Activated B cell treated with CpG ODN at 0.5 μM for 24 hours (primary cell): ENCODE measurements at places on chromosomes 5 and 9.

DNA sequence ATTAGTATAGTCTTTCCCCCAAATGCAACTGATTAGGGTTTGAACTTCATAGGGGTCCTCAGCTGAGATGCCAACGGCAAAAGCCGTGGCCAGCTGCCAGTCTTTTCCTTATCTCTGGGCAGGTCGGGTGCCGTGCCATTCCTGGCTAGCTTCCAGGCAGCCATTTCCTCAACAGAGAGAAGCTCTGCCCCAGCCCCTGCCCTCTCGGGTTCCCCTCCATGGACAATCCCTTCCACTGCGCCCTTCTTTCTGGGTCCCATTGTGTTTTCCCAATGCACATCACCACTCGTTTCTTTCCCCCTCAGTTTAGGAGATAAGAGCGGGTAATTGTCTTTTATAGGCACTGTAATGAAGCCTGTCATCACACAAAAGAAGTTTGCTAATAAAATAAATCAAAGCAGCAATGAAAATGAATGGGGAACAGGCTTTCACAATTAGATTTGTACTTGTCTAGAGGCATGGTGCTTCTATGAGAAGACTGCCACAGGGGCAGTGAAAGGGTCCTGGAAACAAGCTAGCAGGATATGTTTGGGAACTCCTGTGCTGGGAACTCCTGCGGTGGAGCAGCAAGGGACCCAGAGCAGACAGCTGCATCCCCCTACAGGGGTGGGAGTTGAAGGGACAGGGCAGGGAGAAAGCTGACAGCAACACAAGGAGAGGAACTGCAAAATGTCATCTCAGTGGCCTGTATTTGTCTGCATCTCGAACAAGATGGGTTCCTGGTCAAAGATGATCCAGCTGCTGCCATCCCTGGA, 48.0 kb upstream of the SAP30L start:
- no peak for DNase-seq

DNA sequence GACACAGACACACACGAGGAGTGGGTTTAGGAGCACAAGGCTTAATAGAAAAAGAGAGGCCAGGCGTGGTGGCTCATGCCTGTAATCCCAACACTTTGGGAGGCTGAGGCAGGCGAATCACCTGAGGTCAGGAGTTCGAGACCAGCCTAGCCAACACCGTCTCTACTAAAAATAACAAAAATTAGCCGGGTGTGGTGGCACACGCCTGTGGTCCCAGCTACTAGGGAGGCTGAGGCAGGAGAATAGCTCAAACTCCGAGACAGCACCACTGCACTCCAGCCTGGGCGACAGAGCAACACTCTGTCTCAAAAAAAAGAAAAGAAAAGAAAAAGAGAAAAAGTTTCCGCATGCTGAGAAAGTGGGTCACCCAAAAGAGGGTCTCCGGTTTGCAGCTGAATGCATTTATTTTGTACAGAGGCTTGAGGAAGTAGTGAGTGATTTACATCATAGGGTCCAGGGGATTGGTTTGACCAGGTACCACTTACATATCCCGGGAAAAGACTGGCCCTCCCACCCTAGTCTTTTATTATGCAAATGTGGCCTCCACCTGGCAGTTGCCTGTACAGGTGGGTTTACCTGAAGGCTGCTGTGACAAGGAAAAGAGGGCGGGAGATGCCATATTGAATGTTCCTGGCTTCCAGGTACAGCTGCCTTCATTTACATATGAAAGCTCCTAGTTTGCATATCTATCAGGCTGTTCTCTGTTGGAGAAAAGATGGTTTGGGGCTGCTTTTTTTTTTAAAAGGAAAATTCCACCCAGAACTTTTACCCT, 366.2 kb upstream of the GRAMD2B start:
- no peak for DNase-seq

DNA sequence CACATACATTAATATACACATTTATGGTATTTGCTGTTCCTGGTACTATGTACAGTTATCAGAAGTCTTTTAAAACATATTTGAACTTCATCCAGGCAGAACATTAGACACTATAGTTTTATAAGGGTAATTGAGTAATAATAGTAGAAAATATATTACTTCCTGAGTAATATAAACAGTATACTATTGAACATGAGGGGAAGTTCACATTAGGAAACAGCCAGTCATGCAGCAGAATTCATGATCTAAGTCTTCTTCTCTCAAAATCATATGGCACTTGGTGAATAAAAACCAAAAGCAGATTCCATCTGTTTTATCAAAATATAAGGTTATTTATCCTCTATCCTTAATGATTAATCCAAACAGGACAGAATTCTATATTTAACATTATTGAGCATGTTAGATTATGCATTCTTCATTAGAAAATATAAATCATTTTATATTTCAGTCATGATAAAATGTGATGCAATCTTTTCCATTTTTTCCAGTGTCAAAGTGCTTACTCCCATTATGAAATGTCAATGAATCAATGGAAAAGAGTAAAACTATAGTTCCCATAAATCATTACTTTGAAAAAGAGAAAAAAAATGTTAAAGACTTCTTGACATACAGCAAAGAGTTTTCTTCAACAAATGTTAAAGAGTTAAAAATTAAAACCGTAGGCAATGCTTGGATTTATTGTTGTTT, 584.3 kb upstream of the TUSC1 start:
- DNase-seq: no peak

DNA sequence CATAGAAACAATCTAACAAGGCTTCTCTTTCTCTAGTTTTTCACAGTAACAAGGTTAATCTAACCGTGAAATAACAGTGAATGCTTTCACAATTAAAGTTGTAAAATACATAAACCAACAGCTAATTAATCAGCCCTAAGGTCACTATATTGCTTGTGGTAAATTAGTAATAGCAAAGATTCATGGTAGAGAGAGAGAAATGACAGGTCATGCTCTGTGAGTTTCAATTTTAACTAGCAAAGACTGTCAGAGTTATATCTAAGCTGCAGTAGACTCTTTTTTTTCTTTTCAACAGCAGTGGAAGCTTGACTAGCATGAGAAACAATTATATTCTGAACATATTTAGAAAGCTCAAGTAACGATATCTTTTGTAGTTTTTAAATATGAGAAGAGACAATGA, 1068.0 kb downstream of the MAT2B start:
- no peak for DNase-seq

DNA sequence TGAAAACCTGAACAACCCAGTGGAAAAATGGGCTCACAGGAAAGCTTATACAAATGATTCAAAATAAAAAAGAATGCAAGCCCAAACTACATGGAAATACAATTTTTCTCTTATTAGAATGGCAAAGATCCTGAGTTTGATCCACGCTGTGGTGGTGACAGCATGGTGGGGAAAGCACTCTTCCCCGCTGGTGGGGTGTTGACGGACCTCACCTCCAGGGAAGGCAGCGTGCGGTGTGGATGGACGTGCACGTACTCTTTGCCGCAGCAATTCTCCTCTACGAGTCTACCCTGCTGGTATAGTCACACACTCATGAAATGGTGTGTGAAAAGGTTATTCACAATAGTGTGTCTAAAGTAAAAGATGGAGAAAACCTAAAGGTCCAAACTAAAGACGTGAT, 5.9 kb upstream of the ZFP62 start:
- DNase-seq: no peak

DNA sequence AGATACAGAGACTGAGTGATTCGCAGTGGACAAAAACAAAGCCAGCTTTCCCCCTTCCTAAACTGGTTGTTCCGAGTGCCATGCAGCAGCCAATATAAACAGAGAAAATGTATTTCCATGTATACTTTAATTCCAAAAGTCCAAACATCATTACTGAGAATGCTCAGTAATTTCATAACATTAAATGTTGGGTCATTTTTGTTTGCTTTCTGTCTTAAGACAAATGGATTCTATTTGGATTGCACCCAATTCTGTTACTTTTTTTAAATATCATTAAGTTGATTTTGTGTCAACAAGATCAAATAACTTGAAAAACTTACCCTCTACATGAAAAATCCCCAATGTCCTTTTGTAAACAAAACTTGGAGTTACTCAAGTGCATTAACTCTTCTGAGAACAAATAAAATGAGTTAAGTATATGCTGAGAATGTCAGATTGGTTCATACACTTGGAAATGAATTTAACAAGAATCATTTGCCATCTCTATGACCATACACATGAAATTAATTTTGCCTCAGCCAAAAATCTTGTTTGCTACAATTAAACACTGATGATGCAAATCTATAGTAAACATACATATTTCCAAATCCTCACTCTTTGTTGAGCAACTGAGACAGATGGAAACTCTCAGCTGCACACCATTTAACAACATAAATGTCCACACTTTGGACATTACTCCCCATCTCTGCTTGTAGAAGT, 19.4 kb downstream of the LURAP1L start:
- DNase-seq: no peak

GRCh38 chr5:171478946-171479775, 59.7 kb downstream of the FGF18 start:
- DNase-seq: no peak

GRCh38 chr9:3509926-3510325, 15.9 kb downstream of the RFX3 start:
- no peak for DNase-seq

DNA sequence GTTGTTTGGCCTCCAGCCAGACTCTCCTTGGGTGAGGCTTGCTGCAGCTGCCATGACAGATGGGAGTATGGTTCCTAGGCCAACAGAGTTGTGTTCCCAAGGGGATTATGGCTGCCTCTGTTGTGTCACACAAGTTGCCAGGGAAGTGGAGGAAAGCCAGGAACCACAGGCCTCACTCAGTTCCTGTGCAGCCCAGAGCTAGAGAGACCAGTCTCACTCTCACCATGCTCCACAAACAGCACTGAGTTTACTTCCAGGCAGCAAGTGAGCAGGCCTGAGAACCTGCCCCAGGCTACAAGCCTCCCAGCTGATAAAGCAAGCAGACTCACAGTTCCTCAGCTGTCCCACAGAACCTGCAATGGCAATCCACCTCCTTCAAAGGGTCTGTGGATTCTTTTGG, 273.6 kb upstream of the TAS2R1 start:
- no peak for DNase-seq

- no peak for DNase-seq
These were observed 12.8 kb upstream of the SPATA24 start for GRCh38 chr5:139416651-139417050.
